ENCODE measurements at places on chromosomes 12 and 14.

DNA sequence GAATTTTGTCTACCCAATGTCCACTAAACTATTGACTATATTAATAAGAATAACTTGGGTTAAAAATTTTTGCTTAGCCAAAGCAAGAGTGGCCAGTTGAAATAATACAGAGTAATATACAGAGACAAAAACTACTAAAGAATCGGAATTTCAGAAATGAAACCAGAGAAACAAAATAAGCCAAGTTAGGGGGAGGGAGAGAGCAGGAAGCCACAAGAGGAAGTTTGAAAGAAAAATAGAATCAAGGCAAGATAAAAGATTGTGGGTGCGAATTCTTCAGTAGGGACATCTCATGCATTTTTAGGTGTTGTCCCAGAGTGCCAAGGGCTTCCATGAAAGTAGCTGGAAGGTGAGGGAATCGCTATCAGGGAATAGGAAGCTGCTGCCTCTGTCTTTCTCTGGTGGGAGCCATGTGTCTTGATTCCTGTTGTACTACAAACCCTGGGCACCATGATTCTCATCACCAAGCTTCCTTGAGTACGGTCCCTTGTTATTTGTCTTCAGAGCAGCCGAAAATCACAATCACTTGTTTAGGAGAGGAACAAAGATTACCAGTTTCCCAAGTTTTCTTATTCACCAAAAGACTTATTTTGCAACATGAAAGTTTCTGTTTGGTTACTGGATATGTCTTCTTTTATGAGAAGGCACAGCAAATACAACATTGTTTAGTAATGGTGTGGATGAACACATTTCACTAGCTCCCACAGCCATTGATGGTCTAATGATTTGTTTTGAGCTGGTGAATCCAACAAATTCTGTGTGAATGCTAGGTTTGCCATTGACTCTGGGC, 16.7 kb downstream of the NEUROD4 start:
- no peak for DNase-seq

DNA sequence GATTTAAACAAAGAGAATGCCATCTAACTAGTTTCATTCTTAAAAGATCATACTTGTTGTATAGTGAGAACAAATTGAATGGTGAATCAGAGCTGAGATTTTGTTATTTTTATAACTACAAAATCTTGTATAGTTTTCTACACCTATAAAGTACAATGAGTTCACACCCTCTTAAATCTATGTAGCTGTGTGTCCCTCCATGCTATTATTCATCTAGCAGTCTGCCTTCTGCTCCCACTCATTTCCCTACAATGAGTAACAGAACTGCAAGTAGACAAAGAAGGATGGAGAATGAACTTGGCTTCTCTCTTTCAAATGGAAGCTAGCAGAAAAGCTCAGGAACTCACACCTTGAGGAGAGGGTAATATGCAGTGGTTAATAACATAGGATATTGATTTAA, 7.1 kb downstream of the IFNG-AS1 start:
- DNase-seq = no peak

- DNase-seq = no peak
Measured at GRCh38 chr14:59240356-59240755, 51.9 kb downstream of the DAAM1 start.

- DNase-seq = no peak
Measured at GRCh38 chr12:56529656-56530055, 8.0 kb downstream of the RBMS2 start.

DNA sequence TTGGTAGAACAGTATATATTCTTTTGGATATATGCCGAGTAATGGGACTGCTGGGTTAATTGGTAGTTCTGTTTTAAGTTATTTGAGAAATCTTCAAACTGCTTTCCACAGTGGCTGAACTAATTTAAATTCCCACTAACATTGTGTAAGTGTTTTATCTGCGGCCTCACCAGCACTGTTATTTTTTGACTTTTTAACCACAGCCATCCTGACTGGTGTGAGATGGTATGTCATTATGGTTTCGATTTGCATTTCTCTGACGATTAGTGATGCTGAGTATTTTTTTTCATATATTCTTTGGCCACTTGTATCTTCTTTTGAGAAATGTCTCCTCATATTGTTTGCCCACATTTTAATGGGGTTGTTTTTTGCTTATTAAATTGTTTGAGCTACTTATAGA, 357.4 kb downstream of the C12orf50 start:
- no peak for DNase-seq

DNA sequence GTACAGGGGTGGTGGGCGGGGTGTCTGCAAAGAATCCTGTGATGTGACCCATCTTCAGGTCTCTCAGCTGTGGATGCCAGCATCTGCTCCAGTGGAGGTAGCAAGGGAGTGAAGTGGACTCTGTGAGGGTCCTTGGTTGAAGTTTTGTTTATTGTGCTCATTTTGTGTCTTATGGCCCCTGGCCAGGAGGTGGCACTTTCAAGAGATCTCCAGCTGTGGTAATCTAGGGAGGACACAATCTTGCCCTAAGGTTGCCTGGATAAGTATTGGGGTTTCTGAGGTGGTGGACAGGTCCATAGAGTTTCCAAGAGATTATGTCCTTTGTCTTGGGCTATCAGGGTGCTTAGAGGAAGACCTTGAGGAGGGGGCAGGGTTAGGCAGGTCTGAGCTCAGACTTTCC, 260.7 kb downstream of the CCDC59 start:
- no peak for DNase-seq

- DNase-seq = no peak
Measured at GRCh38 chr12:48691826-48692487, 9.9 kb upstream of the KANSL2 start.

- no peak for DNase-seq
Measured at GRCh38 chr14:71372411-71372838, 465.2 kb downstream of the PCNX1 start.

GRCh38 chr12:24631676-24632426, 317.1 kb downstream of the BCAT1 start:
- no peak for DNase-seq

GRCh38 chr12:62703011-62703380, 232.0 kb downstream of the PPM1H start:
- DNase-seq = no peak

DNA sequence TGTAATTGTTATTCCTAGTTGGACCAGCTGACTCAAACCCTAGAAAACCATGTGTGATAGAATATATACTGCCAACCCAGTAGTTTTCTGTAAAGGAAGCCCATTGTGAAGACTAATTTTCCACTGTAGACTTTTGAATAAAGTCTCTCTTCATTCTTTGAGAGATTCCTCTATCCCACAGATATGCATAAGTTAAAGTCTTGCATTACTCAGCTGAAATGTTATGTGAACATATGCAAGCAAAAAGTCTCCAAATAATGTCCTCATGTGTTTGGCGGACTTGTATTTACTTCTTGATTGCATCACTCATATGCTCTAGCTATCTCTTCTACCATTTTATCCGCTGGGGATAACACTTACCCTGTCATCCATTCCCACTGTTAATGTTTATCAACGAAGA, 35.1 kb upstream of the OTOGL start:
- DNase-seq = no peak

DNA sequence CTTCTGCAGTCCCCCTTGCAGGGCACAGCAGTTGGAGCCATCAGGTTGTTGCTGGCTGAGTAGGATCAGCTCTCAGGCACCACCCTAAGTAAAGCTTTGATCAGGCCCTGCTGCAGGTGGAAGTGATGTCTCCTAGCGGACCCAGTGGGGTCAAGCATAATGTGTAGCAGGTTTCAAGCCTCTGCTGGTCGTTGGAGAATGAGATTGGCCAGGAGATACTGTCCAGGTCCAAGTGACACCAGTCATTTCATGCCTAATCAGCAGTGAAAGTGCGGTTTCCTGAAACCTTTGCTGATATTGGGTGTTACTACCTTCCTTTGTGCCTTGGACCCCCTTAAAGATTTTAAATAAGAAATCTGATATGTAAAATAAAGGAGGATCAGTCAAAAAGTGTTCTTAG, 72.6 kb downstream of the SUSD6 start:
- no peak for DNase-seq

Data from stimulated activated CD4-positive, alpha-beta T cell treated with anti-CD3 and anti-CD28 coated beads, Interleukin-15, amount 100 ng/mL, for 48 hours (primary cell).